Stimulated activated CD4-positive, alpha-beta T cell treated with anti-CD3 and anti-CD28 coated beads, Interleukin-4, amount 100 ng/mL, for 48 hours (primary cell): ENCODE measurements at places on chromosomes 2 and 18.

- no peak for DNase-seq
Measured at GRCh38 chr2:52857722-52858121, 909.9 kb upstream of the CHAC2 start.

- no peak for DNase-seq
Measured at GRCh38 chr2:163132850-163133249, 294.3 kb upstream of the KCNH7 start.

DNA sequence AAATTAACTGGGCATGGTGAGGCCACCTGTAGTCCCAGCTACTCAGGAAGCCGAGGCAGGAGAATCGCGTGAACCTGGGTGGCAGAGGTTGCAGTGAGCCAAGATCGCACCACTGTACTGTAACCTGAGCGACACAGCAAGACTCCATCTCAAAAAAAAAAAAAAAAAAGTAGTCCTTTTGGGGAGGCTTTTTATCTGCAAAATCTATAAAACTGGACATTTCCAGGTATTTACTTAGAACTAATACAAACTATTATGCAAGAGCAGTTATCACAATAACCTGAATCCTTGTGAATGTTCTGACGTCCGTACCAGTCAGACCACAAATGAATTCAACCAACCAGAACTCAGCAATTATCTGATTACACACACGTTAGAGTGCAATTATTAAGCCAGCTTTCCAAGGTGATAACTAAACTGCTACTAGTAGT lies 8.8 kb upstream of the RAPH1 start:
- no peak for DNase-seq

GRCh38 chr18:5841518-5841917 lies 53.8 kb downstream of the TMEM200C start:
- DNase-seq: no peak

DNA sequence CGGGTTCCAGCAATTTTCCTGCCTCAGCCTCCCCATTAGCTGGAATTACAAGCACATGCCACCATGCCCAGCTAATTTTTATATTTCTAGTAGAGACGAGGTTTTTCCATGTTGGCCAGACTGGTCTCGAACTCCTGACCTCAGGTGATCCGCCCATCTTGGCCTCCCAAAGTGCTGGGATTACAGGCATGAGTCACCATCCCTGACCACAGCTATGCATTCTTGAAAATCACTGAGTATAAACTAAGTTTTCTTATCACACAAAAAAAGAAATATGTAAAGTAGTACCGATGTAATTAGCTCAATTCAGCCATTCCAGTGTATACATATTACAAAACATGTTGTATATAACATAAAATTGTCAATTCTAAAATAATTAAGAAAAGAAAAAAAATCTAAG lies 232.7 kb downstream of the MBD2 start:
- DNase-seq: no peak

DNA sequence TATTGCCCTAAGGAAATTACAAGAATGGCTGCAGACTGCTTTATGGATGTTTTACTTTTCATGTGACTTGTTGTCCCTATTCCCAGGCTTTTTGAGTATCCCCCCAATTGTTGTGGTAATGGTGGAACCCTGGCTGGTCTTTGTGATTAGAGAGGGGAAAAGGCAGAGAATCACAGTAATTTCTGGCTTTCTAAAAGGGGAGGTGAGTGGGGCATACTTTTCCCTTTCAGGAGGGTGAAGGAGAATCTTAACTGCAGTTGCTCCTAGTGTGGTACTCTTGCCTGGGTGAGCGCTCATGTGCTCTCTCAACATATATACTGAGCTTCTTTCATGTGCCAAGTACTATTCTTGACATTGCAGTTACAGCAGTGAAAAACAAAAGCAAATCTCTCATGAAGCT lies 69.3 kb downstream of the ASXL3 start:
- no peak for DNase-seq

- no peak for DNase-seq
Measured at GRCh38 chr2:149000158-149000938, 38.2 kb upstream of the LYPD6B start.

DNA sequence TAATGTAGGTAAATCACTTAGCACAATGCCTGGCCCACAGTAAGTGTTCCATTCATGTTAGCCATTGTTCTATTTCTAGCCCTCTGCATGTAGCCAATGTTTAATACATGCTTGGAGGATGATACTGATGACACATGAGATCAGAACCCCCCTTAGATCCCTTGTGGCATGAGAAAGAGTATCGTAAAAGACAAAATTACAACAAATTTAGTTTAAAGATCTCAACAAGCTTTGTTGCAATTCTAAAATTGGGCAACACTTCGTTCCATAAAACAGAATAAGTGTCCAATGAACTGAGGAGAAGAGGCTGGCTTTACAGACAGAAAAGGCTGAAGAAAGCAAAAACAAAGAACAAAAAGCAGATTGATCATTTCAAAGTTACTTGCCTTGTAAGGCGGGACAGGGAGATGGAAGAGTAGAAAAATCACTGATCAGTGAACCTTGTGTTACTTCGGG lies 148.7 kb upstream of the SLC1A4 start:
- DNase-seq: no peak

DNA sequence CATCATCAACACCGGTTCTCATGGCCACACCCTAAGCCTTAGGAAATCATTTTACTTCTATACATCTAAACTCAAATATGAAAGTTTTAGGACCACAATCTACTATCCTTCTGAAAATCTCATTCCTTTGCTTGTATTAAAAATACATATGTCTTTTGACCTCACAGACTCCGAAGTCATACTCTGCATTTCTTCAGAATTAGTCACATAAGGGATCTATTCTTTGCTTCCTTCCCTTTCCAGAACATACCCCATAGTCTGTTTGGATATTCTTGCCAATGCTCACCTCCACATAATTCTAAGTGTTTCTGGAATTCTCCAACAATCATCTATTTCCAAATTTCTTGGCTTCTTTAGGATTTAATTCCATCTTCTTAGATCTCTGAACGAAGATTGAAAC lies 14.2 kb upstream of the DSG1 start:
- DNase-seq: no peak

GRCh38 chr2:100606726-100607343 lies 44.0 kb downstream of the PDCL3 start:
- no peak for DNase-seq

GRCh38 chr2:23285091-23285800 lies 99.7 kb upstream of the KLHL29 start:
- DNase-seq: no peak

DNA sequence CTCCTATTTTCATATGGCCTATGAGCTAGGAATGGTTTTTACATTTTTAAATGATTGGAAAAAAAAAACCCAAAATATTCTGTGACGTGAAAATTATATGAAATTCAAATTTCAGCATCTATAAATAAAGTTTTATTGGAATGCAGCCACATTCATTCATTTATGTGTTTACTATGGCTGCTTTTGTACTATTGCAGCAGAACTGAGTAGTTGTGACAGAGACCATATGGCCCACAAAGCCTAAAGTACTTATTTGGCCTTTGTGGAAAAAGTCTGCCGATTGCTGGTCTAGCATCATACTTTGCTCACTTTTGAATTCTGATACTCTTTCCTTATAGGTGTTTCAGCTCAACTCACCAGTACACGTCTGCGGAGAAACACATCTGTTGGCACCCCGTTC lies 39.0 kb downstream of the MYO3B start:
- DNase-seq: no peak

- DNase-seq: no peak
Measured at GRCh38 chr2:216399621-216400020, 12.7 kb upstream of the SMARCAL1 start.

DNA sequence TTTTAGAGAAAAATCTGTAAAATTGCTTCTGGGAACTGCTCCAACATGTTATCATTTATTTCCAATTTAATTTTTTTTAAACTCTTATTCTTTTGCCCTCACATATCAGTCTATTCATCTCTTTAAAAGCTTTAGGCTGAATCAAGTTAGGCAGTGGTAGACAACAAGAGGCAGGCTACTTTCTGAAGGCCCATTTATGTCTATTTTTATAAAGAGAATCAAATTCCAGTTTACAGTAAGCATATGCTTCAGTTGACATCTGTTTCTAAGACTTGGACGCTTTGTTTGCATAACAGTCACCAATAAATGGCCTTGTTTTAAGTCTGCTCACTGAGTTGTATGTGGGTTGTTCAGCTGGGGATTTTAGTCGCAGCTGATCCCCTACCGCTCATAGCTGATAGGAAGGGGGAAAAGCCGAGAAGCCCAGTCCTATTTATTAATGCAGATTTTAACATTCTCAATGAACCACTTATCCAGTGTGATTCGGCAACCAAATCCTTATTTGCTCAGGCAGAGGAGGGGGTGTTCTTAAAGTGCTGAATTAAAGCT lies 260.4 kb upstream of the SIX3 start:
- no peak for DNase-seq

- DNase-seq: no peak
Measured at GRCh38 chr18:5709476-5710095, 165.8 kb upstream of the EPB41L3 start.

- no peak for DNase-seq
Measured at GRCh38 chr18:33567705-33568104, 10.3 kb upstream of the ASXL3 start.

GRCh38 chr2:128803222-128803621 lies 484.6 kb upstream of the HS6ST1 start:
- DNase-seq: no peak

- DNase-seq: no peak
Measured at GRCh38 chr2:31748041-31748440, 167.3 kb upstream of the SRD5A2 start.

- DNase-seq: no peak
Measured at GRCh38 chr2:24510771-24511170, 19.7 kb downstream of the NCOA1 start.

- DNase-seq: no peak
Measured at GRCh38 chr2:42585779-42586178, 17.3 kb downstream of the MTA3 start.

DNA sequence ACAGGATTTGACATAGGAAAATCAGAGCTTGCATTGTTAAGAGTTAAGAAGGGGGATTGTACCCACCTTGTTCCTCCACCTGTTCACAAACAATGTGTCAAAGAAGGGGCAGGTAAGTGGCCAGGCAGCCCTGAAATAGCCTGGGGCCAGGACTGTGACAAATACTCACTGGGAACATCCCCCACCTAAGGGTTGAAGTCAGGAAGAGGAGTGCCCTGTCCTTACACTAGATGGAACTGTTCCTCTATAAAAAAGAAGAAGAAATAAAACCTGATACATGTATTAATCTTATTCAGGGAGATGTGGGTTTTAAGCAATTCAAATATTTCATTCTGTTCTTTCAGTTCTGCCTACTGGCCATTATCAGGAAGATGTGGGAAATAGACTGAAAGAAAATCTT lies 41.9 kb downstream of the TACR1 start:
- DNase-seq: no peak

GRCh38 chr2:101151859-101152271 lies 683 bp upstream of the TBC1D8 start:
- no peak for DNase-seq

DNA sequence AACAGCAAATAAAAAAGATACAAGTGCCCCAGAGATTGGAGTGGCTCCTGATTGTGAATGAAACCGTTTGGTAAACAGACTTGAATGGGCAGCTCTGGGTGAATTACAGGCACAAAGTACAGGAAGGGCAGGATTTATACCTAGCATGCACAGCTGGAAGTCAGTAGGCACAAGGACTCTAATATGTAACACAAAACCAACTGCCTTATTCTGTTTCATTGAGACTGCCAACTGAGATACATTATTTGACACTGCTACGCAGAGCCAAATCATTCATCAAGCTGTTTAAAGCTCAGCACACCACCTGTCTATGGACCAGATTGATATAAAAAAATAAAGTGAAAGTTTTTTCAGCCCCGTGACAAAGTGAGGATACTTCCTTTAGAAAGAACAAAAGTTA lies 541.2 kb downstream of the NUP35 start:
- DNase-seq: no peak

DNA sequence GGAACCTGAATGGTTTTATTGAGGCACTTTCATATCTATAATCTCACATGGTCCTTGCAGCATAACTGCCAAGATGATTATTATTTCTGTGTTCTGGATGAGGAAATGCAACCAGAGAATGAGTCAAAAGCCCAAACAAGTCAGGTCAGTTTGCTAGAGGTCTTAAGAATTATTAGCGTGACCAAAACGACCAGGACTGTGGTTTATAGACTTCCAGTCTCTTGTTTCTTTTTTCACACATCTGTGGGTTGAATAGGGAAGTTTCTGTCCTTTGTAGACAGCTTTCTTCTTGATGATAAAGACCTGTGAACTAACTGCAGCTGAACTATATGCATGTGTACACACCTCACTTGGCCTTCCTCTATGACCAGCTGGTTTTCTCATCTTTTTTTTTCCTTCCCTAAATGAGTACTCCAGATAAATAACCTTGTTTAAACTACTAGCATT lies 13.9 kb downstream of the ADAM23 start:
- no peak for DNase-seq

GRCh38 chr2:99066075-99066958 lies 75.2 kb upstream of the C2orf15 start:
- DNase-seq: no peak

GRCh38 chr18:56815926-56816325 lies 164.8 kb downstream of the WDR7 start:
- no peak for DNase-seq

- no peak for DNase-seq
Measured at GRCh38 chr2:233385489-233386044, 31.3 kb downstream of the DGKD start.

DNA sequence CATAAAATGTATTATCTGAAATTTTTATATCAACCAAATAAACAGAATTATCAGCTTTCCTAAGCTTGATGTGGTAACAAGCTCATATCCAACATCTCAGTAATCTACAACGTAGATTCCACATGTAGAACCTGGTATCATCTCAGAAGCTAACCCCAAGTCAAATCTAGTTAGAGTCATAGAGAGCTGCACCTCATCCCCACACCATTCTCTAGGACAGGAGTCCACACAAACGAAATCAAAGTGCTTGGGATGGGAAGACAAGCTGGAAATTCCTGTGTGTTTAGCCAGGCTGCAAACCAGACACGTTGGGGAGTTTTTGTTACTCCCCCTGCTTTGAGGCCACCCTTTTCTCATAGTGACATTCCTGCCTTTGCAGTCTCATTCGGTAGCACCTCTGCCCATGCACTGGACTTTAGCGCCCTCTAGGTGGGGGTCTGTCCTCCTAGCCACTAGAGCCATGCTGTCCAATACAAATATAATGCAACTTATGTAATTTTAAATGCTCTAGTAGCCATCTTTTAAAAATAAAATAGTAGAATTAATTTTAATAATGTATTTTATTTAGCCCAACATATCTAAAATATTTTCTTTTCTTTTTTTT lies 28.1 kb upstream of the SATB2 start:
- DNase-seq: no peak

GRCh38 chr2:154608438-154608837 lies 90.1 kb upstream of the KCNJ3 start:
- no peak for DNase-seq

DNA sequence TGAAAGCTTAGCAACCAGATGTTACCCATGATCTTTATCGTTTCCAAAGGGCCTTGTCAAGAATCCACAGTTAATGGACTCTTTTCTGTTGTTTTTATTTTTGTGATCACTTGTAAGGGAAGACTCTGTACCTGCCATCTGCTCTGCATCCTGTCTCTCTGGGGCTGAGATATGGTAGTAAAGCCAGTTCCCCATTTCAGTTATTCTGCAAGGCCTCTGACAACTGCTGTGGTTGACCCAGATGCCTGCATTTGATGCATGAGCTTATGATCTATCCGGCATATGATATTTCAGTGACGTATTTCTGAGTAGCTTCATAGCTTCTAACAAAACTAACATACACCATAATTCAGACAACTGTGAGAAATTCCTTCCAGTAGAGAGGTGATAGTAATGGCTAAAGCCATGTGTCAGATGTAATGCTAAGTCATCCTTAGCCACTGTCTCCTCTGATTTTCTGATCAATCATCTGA lies 105.1 kb downstream of the TPO start:
- DNase-seq: no peak
